ENCODE measurements at places on chromosomes 7 and 10. TPM values are rescaled to one million over a fixed set of nuclear protein-coding genes. Genes with fewer than 3 reads are reported as not detected.

KIF11 gene
- total RNA-seq: 8.7 TPM

LBX1 gene
- not detected for total RNA-seq

NUTM2A gene
- total RNA-seq: 0.46 TPM

PTPRE gene
- total RNA-seq: 4.8 TPM

IL6 gene
- total RNA-seq: 62.2 TPM

PCLO gene
- 0.03 TPM for total RNA-seq

ARHGEF5 gene
- 2.0 TPM for total RNA-seq

VAX1 gene
- total RNA-seq: not detected

PGAM2 gene
- total RNA-seq: 3.3 TPM

LRRD1 gene
- 0.07 TPM for total RNA-seq

ST8SIA6 gene
- total RNA-seq: not detected

H2BK1 gene
- total RNA-seq: not detected

VWA2 gene
- not detected for total RNA-seq

GDF10 gene
- 5.5 TPM for total RNA-seq

DNAJC30 gene
- 3.5 TPM for total RNA-seq

CPN1 gene
- not detected for total RNA-seq

SPDYE2 gene
- total RNA-seq: not detected

LRRC4 gene
- 0.03 TPM for total RNA-seq

STAG3 gene
- total RNA-seq: 2.2 TPM

HPSE2 gene
- not detected for total RNA-seq

FXYD4 gene
- total RNA-seq: not detected

Measured in smooth muscle cell of the pulmonary artery (primary cell).